ENCODE measurements at places on chromosomes 7 and 10.

GRCh38 chr7:100680576-100681271 is 7.2 kb downstream of the GNB2 start:
- DNase-seq: no peak

- DNase-seq: no peak
Observed at GRCh38 chr10:359762-360161, 224.5 kb downstream of the ZMYND11 start.

DNA sequence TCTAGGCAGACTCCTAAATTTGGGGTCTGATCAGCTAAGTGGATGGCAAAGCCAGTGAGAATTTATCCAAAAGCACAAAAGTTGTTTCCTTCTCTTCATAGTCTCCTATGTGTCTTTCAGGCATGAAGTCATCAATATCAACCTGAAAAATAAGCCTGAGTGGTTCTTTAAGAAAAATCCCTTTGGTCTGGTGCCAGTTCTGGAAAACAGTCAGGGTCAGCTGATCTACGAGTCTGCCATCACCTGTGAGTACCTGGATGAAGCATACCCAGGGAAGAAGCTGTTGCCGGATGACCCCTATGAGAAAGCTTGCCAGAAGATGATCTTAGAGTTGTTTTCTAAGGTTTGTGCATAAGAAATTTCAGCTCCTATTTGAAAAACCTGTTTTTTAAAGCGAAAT is 4.8 kb downstream of the GSTO1 start:
- no peak for DNase-seq

- no peak for DNase-seq
Observed at GRCh38 chr10:114823077-114823463, 1.5 kb downstream of the FHIP2A start.

DNA sequence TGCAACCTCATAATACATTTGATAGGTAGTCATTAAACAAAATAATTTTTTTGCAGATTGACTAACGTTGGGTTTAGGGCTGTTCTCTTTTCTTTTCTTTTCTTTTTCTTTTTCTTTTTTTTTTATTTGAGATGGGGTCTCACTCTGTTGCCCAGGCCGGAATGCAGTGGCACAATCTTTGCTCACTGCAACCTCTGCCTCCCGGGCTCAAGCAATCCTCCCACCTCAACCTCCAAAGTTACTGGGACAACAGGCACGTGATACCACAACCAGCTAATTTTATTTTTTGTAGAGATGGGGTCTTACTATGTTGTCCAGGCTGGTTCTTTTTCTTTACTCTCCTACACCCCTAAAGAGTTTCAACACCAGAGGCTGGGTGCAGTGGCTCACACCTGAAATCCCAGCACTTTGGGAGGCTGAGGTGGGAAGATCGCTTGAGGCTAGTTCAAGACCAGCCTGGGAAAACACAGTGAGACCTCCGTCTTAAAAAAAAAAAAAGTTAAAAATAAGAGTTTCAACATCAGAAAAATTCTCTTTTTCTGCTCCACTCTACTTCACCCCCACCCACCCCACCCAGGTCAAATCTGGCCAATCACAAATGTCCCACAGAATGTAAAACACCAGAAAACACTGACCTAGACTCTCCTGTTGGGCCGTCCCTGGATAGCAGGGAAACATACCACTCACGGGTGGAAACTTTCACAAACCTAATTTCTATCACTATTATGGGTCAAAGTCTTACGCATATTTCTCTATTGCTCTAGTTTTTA is 3.0 kb downstream of the HIP1 start:
- no peak for DNase-seq

DNA sequence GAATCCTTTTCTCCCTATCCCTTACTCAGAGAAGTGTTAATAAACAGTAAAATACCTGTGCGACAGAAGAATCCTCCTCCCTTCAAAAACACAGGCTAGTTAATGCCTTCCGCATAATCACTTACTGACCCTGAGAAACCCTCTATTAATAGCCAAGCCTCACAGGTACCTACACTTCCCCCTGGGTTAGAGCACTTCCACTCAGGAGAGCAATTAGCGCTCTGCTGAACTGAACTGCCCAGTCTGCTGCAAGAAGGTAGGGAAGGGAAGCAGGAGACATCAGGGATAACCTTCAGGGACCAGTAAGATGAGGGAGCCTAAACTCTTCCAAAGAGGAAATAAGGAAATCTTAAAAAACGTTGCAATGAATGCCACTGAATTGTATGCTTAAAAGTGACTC is 39.6 kb downstream of the KIAA1549 start:
- DNase-seq: no peak

DNA sequence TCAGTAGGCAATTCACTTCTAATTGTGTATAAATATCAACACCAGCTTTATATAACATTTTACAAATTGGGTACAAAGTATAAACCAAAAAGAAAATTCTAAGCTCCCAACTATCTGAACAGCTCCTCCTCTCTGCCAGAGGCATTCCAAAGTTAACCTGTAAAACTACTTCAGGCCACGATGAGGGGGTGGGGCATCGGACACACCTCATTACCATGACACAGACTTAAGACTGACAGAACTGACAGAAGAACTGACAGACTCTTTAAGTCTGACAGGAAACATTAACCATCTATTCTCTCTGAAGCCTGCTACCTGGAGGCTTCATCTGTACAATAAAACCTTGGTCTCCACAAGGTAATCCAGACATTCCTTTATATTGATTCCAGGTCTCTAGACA is 12.3 kb downstream of the ESYT2 start:
- DNase-seq: no peak

- DNase-seq: no peak
Observed at GRCh38 chr7:117706210-117706609, 167.0 kb downstream of the CTTNBP2 start.

DNA sequence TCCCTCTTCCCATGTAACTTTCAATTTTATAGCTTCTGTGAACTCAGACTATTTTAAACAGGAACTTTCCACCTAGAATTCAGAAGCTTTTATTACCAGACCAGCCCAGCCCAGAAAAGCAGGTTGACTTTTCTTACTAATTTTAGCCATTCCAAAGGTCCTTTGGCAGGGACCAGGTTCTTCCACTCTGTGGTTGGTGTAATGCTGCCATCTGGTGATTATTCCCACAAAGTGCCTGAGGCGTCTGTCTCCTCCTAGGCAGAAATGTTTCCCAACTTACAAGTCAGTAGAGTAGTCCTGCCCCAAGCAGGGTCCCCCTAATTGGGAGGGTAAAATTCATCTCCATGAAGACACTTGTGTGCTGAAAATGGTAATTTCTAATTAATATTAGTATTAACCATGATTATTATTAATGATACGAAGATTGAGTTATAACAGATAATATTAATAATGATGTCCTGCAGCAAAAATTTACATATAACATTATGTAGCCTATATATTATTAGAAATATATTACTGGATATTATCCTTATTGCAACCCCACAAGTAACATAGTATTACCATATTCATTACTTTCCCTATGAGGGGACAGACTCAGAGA is 53.0 kb upstream of the PPP1R17 start:
- DNase-seq: no peak

DNA sequence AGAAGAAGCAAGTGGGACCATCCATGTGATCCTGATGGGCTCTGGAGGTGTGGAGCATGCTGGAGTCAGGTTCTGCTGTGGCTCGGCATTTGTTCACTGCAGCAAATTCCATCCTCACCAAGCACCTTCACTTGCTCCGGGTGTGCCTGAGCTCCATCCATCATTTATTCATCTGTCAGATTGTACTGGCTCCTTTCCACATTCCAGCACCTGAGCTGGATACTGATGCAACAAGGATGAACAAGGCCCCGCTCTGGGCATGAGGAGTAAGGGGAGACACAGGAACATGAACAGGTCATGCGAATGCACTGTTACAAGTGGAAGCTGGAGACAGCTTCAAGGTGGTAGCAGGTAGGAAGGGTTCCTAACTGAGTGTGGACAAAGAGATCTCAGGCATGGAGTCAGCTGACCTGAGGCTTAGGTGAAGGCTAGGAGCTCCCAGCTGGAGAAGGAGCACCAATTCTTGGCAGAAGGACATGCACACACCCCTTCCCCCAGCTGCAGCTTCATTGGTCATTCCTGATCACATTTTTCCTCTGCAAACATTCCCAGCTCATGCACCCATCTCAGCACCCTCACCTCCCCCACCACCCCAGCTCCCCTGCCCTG is 133.7 kb upstream of the ZMIZ1 start:
- no peak for DNase-seq

DNA sequence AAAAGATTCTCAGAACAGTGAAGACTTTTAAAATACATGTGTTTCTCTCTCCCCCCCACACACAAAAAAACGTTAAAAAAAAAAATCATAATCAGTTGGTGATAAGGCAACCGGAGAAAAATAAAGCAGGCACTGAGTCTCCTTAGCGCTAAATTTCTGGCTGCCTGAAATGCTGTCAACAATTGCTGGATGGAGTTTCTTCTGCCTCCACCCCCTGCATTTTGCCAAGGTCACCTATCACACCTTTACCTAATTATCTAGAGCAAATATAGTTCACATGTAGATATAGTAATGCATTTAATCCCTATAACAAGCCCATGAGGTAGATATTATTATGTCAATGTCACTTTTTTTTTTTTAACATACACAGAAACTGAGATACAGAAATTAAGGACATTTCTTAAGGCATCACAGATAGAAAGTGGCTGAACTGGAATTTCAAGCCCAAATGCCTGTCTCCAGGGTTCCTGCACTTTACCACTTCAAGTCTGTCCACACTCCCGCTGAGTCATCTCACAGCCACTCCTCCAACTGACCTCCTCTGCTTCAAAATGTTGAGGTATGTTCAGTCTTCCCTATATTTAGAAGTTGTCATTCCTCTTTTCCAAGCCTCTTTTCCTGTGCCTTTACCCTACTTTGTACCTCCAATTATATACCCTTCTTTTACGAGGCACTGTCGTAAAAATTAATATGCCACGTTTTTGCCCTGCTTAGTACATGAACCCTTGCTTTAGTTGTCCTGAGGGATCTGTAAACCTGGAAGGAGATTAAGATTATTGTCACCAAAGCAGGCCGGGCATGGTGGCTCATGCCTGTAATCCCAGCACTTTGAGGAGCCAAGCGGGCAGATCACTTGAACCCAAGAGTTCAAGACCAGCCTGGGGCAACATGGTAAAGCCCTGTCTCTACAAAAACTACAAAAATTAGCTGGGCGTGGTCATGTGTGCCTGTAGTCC is 72.8 kb upstream of the MPP7 start:
- DNase-seq: no peak

- no peak for DNase-seq
Observed at GRCh38 chr10:109114579-109114978, 808.7 kb downstream of the XPNPEP1 start.

GRCh38 chr7:69429911-69430383 is 168.3 kb upstream of the AUTS2 start:
- no peak for DNase-seq

- DNase-seq: no peak
Observed at GRCh38 chr10:33331379-33331694, 3.1 kb downstream of the NRP1 start.

GRCh38 chr7:44978511-44979366 is at the start of gene MYO1G:
Gene MYO1G (minus strand): TSS chr7:44979015. CDS start chr7:44978961, 54 bp downstream.
- DNase-seq: peak; percentile 93

DNA sequence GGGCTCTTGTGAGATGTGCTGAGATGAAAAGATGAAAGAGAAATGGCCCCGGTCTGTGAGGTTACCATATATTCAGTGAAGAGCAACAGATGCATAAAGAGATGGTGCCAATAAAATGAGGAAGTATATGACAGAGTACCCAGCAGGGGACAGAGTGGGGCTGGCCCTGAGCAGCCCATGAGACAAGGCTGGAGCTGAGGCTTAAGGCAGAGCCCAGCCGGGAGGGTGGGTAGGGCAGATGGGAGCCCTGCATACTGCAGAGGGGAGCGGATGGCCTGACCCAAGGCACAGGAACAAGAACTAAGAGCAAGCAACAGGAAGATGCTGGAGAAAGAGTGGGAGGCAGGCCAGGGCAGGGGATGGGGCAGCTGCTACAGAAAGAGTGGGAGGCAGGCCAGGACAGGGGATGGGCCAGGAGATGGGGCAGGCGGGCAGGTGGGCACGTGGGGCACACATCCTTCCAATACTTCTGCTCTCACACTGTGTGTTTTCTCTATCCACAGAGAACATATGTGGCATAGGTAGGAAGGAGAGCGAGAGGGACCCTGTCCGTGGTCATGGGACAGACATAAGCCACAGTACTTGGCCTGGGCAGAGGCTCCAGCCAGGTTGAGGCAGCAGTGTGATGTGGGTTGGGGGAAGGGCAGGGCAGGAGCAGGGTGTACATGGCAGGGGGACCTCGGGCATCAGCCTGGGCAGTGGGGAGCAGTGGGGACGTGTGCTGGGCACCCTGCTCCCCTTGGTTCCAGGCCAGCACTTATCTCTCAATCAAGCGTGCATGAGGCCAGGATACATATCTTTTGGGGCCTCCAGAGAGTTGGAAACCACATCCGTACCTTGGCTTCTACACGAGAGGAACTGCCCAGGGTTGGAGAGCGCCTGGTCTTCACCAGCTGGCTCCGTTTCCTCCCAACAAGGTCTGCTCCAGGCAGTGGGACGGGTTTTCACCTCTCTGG is 91.6 kb upstream of the IKZF1 start:
- DNase-seq: peak; percentile 26

DNA sequence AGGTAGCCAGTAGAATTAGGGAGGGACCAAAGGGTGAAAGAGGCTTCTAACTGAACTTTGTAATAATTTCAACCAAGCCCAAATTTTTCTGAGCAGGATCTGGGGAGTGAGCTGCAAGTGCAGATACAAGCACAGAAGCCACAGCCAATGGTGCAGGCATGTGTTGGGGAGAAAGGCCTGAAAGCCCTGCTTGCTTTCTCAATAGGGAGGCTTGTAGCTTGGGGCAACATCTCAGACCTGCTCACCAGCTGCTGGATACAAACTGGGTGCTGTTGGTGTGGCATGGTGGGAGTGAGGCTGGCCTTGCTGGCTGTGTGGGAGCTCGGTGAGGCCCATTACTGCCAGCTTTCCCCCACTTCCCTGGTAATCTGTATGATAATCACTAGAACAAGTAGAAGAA is 688.5 kb upstream of the SEMA3D start:
- no peak for DNase-seq

- no peak for DNase-seq
Observed at GRCh38 chr7:27201580-27202017, 1.7 kb upstream of the HOXA13 start.

DNA sequence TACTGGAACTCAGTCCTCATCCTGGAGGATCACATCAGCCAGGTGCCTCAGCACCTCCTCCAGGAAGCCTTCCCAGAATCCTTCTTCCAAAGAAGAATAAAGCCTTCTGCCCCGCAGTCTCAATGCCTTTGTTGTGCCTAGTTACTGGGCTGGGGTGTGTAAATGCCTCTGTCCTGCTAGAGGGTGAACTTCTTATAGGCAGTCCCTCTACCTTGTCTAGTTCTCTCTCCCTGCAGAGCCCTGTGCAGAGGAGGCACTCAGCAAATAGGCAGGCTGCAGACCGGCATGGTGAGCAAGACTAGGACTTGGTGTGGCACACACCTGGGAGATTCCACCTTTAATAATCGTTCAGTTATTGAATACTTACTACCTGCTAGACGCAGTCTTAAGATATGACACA is 104.7 kb upstream of the PCBD1 start:
- no peak for DNase-seq

Measured in stimulated activated CD4-positive, alpha-beta T cell treated with anti-CD3 and anti-CD28 coated beads, Interleukin-1b, Interleukin-23, amount 100 ng/mL, for 48 hours (primary cell).